ENCODE measurements at places on chromosomes 2 and 18.

DNA sequence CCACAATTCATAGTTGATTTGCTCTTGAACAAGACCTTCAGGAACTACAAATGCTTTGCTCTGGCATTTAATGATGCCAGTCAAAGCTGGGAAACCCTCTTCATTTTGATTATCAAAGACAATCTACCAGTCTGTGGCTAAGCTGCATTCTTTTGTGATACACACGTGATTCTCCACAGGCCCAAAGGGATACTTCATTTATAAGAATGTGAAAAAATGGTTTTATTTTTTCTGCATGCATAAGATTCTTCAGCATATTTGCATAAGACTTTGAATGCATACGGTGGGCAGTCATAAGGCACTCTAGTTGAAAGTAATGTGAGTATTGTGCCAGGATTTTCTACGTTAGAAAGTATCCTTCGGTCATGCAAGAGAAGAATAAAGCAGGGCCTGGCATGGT is 33.0 kb upstream of the ARL5A start:
- DNase-seq: no peak

DNA sequence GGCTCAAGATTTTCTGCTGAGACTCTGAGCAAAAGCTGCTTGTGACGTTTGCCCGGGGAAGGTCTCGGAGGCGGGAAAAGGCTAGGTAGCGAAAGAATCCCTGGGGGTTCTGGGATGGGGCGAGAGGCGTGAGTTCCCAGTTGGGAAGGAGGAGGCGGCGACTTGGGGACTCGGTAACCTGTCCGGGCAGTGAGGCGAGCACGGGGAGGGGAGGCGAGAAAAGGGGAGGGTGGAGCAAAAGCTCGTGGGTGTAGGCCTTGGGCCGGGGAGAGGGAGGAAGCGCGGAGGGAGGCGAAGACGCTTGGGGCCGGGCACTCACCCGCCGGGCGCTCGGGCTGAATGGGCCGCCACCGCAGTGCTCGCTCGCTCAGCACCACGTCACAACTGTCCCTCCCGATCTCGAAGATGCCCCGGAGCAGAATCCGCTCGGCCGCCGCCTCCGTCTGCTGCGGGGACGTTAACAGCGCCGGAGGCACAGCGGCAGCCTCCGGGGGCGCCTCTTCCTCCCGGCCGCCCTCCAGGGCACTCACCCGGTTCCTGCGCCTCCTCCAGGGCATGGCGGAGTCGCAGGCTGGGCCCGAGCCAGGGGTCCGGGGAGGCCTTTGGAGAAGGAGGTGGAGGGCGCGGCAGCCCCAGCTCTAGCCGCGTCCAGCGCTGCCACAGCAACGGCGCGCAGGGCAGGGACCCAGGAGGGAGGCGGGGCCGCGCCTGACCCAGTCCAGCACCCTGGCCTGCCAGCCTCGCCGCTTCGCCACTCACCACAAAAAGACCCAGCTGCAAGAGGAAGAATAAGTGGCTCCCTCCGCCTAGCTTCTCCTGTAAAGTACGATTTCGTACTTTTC is at the start of gene CERKL:
Gene CERKL (minus strand): TSS at position 656 of the 842 bp plus-strand sequence. CDS start 99 bp downstream, at position 557.
- peak; percentile 47 for DNase-seq

DNA sequence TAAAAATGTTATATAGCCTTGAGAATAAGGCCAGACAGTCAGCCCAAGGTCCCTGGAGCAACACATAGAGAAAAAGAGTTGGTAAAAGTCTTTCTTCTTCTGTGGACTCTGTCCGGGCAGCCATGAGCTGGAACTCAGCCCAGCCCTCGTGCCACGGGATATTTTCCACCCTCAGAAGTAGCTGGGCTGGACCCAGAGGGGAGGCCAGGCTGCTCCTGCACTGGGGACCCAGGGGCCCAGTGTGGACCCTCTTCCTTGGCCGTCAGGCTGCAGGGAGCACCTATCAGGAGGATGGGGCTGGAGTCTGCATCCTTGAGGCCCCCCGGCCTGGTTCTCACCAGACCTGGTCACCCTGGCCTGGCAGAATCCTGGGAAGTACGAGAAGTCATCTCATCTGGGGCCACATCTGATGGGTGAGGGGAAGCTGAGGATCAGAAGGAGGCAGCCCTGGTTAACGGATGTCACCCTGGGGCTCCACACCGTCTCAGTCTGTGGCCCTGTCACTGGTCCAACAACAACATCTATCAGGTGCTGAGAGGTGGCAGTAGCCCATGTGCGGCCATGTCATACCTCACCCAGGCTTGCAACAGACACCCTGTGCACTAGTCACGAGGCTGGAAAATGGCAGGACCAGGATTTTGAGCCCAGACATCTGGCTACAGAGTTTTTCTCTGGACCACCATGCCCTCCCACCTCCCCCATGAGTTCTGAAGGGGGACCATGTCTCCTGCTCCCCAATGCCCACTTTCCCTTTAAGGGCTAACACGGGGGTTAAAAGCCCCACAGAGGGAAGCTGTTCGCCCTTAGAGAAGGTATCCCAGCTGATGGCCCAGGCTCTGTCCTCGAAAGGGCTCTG is 33.0 kb downstream of the SDC1 start:
- DNase-seq: no peak

DNA sequence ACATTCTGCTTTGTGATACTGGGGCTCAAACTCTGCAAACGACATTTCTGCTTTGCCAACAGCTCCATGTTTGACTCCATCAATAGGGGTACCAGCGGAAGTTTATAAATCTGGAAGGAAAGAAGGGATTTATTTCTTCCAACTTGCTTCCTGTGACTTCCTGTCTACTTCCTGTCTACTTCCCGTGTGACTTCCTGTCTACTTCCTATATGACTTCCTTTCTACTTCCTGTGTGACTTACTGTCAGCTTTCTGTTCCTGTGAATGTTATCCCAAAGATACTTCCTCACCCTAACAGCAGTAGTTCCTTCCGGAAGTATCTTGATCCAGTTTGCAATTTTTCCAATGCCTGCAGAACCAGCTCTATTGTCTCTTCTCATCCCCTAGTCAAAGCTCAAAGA is 52.0 kb upstream of the MBOAT2 start:
- no peak for DNase-seq

- no peak for DNase-seq
These were observed 163.2 kb downstream of the INSIG2 start for GRCh38 chr2:118251427-118251826.

DNA sequence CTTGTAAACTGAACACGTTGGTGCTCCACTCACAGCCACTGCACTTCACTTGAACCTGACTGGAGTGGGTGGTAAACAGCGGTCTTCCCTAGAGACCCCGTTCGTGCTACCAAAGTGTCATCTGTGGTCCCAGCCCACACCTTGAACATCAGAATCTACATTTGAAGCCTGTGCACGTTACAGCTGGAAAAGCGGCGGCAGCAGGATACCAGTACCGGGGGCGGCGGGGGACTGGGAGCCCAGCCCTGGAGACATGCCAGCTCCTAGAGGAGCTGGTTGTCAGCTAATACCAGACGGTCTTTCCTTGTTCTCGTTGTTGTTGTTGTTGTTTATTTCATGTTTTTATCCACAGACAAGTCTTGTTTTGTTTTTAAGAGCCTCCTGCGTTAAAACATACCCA is 156.7 kb downstream of the WDSUB1 start:
- no peak for DNase-seq

DNA sequence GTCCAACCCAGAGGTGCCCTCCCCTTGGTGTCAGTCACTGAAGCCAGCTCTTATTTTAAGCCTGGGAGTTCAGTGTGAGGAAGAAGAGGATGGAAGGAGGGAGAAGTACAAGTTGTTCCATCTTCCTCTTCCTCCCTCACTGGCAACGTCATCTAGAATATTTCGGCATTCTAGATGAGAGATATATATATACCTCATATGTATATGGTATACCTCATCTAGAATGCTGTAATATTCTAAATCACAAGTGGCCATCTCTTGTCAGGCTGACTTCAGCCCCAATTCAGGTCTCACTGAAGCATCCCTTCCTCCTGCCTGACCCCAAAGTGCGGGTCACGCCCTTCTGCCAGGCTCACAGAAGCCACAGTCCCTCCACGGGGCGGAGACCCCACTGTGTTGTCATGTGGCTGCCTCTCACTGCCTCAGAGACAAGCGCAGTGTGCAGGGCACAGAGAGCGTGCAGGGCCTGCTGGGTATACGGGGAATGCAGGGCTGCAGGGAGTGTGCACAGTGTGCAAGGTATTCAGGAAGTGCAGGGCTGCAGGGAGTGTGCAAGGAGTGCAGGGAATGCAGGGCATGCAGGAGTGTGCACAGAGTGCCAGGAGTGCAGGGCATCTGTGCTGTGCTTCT is 32.8 kb upstream of the B3GNT7 start:
- DNase-seq: no peak

DNA sequence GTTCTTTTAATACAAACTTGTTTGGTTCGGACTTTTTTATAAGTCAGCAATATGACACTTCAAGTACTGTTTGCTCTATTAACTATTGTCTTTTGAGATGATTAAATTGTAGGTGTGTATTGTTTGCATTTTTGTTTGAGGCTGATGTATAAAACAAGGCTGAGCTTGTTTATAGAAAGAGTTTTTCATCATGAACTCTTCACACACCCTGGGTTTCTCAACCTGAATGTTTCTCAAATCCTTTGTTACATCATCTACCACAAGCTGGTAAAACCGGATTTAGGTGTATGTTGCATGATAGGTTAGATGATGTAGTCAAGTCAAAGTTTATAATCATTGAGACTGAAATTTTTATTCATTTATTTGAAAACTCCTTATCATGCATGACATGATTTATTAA is 335.2 kb upstream of the LRATD1 start:
- no peak for DNase-seq

- DNase-seq: peak; percentile 11
These were observed 1.3 kb downstream of the TANC1 start for GRCh38 chr2:158969715-158970240.
